ENCODE measurements at places on chromosomes 11 and 22.

- no peak for DNase-seq
These were observed 5.3 kb downstream of the SMIM38 start for GRCh38 chr11:69161117-69161407.

- no peak for DNase-seq
These were observed 47.9 kb downstream of the CLDN25 start for GRCh38 chr11:113827477-113827876.

DNA sequence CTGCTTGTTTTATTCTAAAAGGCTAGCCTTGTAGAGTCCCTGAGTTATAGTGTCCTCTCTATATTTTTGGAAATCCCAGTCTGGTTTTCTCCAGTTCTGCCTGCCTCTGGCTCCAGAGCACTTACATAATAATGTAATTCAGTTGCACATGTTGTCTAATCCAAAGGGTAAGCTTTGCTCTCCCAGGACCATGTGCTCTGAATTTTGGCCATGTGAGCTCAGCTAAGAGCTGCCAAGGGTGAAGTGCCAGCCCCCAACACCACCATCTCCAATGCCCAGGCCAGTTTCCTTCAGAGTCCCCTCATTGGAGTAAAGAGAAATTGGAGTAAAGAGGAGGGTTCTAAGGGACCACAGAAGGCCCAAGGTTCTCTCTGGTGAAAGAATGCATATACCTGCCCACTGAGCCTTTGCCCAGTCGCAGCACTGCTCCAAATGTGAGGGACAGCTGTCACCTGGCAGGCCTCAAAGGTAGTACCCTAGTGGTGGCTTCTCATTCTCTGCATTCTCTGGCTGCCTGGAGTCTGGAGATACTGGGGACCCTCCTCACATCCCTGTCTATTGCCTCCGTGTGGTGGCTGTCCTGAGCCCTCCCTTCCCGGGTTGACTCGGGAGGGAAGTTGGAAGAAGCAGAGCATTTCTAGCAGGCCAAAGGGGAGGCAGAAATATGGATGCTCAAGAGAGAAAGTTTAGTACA lies 4.9 kb downstream of the CRY2 start:
- DNase-seq = no peak

GRCh38 chr11:73804712-73805111 lies 17.0 kb downstream of the MRPL48 start:
- DNase-seq = no peak

GRCh38 chr11:2814751-2815150 lies 70.8 kb downstream of the CDKN1C start:
- no peak for DNase-seq

- DNase-seq = no peak
These were observed 119.2 kb downstream of the ME3 start for GRCh38 chr11:86553265-86553664.

DNA sequence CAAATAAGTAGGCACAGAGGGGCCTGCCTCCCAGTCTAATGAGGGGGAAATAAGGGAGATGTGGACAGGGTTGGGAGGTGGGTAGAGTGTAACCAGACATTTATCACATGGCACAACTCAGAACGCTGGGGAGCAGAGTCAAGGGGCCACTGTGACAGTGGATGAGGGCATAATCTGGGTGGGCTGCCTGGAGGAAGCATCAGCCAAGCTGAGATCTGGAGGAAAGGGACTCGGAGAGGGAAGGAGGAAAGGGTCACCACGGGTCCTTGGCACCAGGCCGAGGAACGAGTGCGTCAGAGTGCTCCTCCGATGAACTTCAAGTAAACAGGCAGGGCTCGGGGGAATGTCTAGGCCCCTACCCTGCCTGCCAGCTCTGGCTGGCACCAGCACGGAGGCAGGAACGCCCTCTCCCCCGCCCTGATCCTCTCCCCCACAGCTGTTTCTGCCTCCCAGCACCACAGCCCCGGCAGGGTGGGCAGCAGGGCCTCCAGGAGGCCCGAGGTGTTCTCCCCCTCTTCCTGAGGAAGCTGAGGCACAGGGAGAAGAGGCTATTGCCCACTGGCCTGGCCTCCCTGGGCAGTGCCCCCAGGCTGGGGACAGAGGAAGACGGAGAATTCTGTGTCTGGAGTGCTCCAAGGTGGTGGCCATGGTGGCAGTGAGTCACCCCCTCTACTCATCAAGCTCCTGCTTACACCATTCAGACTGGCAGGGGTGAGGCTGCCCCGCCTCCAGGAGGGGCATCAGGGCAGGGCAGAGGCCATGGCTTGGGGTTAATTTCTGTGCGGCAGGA lies 4.2 kb downstream of the ALDH3B1 start:
- DNase-seq = no peak

DNA sequence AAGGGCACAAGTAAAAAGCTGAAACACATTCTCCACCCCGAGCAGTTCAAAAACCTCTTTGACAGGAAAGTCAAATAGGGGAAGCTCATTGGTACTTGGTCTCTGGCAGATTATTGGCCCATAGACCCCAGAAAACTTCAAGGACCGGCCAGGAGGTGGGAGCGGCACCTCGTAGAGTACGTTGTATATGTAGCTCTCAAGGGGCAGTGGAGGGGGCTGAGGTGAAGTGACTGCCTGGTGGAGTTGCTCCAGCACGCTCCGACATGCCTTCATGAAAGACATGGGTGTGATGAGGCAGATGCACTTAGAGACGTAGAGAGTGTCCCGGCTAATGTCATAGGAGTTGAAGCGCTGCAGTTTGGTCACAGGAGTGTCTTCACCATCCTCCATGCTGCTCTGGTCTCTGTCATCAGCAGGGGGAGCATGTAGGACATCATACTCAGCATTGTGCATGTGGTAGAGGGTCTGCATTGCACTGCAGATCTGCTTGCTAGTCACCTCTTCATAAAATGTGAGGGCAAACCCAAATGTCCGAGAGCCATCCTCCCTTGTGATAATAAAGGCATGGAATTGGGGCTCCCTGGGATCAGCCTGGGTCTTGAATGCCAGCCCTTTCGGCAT lies 61.3 kb downstream of the DENND5A start:
- DNase-seq = no peak

GRCh38 chr11:10114593-10115404 lies 179.2 kb downstream of the SBF2 start:
- DNase-seq = no peak

GRCh38 chr11:64608046-64608445 lies 17.0 kb downstream of the SLC22A12 start:
- DNase-seq = no peak

DNA sequence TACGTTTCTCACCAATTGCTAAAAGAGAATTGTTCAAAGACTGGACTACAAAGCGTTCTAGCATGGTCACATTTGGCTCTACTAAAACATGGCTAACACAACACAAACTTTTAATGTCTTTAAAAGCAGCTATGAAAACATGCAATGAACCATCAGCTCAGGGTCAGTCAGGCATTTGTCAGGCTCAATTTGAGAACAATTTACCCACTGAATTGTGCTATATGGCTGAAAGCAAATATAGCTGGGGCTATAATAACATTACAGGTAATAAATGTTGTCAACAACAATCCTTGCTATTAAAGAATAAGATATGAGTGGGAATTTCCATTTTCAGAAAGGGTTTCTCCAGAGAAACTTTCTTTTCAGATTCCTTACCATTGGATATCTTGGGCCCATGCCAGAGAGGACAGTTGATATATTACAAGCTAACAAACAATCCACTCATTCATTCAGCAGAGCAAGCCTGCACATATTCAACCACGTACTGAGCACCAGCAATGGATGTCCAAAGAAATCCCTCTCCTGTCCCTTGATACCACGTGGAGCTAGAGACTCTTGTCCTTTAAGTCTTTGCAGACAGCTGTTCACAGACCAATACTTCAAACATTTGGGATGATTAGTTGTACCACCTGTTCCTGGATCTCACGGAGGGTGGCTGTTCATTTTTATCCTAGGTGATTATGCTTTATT lies 82.5 kb upstream of the DDI1 start:
- DNase-seq = no peak

DNA sequence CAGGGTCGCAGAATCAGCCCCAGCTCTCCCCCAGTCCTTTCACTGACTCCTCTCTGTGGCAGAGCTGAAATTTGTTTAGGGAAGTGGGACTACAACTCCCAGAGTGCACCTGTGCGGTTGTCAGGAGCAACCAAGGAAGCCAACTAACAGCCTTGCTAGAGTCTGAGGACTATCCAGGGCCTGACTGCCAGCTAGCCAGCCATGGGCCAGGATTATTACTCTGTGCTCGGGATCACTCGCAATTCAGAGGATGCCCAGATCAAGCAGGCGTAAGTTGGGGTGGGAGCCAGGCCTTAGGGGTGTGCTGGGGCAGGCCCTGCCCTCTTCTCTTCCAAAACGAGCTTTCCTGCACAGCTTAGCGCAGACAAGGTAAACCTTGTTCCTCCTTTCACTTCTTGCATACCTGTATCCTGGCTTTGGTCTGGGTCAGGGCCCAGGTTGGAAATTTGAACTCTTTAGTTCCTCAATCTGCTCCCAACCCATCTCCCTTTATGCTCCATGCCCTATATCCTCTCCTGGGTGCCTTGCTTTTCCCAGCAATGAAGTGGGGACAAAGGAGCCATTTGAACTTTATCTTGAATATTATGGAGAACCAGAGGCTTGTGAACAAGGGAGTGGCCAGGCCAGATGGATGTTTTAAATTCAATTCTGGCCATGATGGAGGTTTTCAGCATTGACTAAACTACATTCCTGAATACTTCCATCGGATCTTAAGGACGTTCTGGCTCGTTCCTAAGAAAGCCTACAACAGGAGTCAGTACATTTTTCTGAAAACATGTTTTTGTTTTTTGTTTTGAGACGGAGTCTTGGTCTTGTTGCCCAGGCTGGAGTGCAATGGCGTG lies at the start of gene DNAJB13:
Gene DNAJB13 (plus strand): TSS at position 158 of the 842 bp plus-strand sequence. CDS start 44 bp downstream, at position 202.
- peak; percentile 21 for DNase-seq

GRCh38 chr22:45964372-45964771 lies 12.6 kb downstream of the WNT7B start:
- DNase-seq = no peak

DNA sequence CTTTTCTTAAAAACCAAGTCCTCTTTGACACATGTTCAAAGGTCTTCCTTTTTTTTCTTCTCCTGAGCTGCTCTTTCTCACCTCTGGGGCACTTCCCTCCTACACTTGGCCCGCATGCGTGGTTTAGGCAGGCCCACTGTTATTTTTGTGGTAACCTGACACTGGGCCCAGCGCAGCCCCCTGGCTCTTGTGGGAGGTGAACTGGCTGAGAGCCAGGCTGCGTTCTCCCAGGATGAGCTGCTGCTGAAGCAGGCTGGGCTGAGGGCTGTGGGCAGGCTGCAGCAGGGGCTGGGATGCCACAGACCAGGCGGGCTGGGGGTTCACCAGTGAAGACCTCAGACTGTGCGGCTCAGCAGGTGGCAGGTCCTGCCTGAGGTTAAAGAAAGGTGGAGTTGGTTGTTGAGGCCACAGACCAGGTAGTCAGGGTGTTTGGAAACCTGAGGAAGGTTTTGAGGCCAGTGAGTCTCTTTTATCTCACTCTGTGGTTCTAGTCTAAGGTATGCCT lies 72.4 kb downstream of the TEAD1 start:
- DNase-seq = peak; percentile 85

DNA sequence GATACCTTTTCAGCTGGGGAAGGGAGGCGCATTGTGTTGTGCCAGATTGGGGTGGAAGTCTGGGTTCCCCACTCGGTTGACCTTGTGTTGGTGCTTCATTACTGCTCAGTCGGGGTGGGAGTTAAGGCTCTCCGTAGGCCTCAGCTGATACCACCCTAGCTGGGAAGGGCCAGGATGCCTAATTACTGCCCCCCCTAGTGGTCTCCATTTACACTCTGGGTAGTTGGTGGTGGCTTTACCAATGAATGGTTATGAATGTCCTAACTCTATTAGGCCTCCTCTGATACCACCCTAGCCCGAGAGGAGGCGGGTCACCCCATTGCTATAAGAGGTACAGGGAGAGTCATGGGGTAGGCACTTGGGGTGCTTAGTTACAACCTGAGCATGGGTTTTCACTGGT lies 27.5 kb upstream of the HIKESHI start:
- no peak for DNase-seq

DNA sequence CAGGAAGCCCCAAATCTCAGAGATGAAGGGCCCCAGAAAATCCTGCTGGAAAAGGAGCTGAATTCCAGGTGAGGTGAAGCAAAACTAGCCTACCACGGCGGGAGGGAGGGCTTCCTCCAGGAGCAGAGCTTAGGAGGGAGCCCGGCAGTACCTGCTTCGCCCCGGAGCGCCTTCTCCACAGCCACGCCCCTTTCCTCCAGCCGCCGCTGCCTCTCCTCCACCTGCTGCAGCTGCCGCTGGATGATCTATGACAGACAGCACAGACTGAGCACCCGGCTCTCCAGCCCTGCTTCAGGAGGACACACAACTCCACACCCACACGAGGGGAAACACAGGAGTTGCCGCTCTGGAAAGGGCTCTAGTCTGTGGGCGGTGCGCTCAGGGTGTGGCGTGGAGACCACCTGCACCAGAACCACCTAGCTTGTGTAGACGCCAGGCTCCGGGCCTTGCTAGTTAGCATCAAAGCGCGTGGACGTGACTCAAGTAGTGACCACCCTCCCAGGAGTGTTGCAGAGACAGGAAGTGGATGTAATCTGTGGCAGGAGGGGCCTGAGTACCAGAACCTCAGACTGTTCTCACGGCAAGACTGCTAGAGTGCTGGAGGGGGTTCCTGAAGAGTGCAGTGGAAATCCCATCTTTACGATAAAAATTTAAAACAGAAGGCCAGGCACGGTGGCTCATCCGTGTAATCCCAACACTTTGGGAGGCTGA lies 34.6 kb upstream of the BID start:
- DNase-seq = no peak

DNA sequence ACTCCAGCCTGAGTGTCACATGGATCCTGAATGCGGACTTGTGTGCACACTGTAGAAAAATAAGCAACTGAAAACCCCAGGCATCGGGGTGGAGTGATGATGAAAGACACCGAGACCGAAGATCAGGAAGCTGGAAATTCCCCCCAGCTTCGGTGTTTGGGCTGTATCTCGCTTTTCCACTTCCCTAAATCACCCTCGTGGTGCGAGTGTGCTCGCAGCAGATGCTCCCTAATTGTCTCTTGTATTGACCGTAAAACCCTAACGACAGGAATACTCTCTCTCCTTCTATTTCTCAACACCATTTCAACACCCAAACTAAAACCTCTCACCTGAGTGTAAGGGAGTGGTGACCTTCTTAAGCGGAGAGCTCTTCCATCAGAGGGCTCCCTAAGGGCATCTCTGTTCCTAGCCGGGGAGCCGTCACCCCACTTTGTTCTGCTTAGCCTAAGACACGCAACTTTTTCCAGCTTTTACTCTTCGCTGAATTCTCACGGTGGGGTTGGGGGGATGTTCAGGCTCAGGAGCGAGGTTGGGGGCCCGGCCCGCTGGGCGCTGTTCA lies 635 bp upstream of the GRK3 start:
- no peak for DNase-seq
